ENCODE measurements at places on chromosomes 5 and 9.

GRCh38 chr9:37620396-37620795 is 28.0 kb upstream of the TOMM5 start:
- DNase-seq, result no peak

DNA sequence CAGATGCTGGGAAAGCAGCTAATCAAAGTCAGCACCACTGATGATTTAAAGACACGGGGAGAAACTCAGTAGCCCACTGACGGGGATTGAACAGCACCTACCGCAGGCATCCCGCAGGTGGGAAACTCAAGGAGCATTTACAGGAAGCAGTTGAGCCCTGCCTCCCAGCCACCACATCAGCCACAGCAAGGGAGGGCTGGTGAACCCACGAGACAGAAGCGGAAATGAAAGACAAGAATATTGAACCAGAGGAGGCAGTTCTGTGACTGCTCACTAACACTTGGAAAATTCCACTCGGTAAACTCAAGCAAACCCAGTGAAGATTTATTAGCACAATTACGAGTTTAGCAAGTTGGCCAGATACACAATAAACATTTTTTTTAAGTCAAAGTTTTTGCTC is 10.6 kb upstream of the FAM163B start:
- peak; percentile 20 for DNase-seq

DNA sequence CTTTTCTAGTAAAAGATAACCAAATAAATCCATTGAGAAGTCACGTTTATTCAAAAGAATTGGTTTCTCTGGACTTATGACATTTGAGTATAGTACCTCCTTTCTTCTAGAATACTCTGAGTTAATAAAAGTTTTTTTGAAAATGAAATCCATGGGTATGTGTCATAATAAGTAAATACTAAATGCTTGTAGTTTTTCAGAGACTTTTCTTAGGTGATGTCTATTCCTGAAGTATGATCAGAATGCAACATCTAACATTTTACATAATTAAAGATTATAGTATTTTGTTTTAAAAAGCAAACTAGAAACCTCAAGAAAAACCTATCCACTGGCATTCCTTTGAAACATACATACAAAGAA is 63.2 kb downstream of the NFIB start:
- no peak for DNase-seq

DNA sequence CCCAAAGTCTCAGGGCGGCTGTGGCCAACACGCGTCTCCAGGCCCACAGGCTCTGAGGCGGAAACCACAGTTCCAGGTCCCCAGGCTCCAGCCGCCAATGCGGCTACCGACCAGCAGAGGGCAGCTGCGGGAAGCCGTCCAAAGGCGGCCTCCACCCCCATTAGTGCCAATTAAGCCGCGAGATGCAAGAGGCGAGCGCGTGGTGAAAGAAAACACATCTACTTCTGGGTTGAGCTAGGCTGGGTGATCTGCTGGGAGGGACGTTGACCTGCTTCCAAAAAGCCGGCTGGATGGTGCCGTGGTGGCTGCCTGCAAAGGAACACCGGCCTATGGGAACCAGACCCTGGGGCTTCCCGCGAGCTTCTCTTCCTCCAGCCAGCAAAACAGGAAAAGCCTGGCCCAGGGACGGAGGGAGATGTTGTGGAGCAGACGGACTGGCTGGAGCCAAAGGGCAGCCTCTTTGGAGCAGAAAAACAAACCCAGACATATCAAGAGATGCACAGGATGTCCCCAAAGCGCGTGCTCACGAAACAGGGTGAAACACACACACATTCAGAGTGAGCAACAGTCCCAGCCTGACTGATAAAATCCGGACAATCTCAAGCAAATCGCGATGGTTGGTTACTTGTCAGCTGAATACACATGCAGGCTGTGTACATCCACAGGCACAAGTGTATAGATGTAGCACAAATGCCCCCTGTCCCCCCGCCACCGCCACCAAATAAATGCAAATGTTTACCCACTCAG is 187.1 kb upstream of the BRINP1 start:
- peak; percentile 67 for DNase-seq
